ENCODE measurements at places on chromosomes 12 and 14.

DNA sequence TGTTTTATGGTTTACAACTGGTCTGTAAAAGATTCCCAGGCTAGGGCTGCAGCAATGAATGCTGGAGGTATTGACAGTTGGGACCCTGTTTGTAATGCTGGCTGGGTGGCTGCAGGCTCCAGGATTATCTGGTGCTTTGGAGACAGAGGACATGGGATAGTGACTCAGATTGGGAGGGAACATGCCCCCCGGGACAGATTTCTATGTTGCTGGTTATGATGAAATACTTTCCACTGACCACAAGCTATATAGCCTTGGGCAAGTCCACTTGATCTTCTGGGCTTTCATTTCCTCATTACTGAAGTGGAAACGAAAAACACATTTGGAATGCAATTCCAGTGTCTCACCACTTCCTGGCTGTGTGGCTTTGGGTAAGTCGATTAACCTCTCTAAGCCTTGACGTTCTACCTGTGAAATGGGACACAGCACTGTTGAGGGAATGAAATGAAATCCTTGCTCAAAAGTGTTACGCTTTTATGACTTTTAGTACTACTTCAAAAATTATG lies 6.3 kb upstream of the TPCN1 start:
- no peak overlapping the region for H3K27ac ChIP-seq
- H3K4me1 ChIP-seq: no peaks in the 10 kb centered on the region
- no peak for DNase-seq
- H3K36me3 ChIP-seq: no peaks in the 10 kb centered on the region
- no peaks in the 10 kb centered on the region for H3K27me3 ChIP-seq

DNA sequence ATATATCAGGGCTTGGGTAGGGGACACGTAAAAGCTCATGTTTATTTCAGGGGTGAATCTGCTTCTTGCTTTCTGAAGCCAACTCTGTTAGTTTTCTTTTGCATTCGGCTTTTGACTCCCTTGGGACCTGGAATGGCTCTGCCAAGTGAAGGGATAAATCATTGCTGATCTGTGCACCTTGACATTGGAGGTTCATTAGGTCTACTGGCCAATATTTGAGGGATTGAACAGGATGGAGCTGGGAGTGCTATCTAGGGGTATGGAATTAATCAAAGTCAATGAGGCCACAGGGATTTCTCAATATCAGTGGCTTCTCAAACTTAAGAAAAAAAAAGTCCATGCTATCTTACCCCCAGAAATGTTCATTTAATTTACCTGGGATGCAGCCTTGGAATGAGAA lies 203.5 kb upstream of the RMST start:
- H3K27ac ChIP-seq: no peak overlapping the region
- no peaks in the 10 kb centered on the region for H3K36me3 ChIP-seq
- no peaks in the 10 kb centered on the region for H3K27me3 ChIP-seq
- no peak overlapping the region for H3K4me3 ChIP-seq
- no peaks in the 10 kb centered on the region for H3K4me1 ChIP-seq

- H3K27me3 ChIP-seq: no peaks in the 10 kb centered on the region
- no peak overlapping the region for H3K4me3 ChIP-seq
- no peak for DNase-seq
- H3K36me3 ChIP-seq: no peaks in the 10 kb centered on the region
- no peak overlapping the region for H3K27ac ChIP-seq
Observed at GRCh38 chr12:52837781-52838608, 3.9 kb upstream of the KRT79 start.

- no peak overlapping the region for H3K27ac ChIP-seq
- H3K27me3 ChIP-seq: no peaks in the 10 kb centered on the region
- no peaks in the 10 kb centered on the region for H3K4me1 ChIP-seq
Observed at GRCh38 chr14:92655419-92656201, 92.8 kb downstream of the LGMN start.

- H3K27ac ChIP-seq: no peak overlapping the region
- no peak for DNase-seq
Observed at GRCh38 chr14:35331605-35332516, 39.7 kb downstream of the PSMA6 start.

DNA sequence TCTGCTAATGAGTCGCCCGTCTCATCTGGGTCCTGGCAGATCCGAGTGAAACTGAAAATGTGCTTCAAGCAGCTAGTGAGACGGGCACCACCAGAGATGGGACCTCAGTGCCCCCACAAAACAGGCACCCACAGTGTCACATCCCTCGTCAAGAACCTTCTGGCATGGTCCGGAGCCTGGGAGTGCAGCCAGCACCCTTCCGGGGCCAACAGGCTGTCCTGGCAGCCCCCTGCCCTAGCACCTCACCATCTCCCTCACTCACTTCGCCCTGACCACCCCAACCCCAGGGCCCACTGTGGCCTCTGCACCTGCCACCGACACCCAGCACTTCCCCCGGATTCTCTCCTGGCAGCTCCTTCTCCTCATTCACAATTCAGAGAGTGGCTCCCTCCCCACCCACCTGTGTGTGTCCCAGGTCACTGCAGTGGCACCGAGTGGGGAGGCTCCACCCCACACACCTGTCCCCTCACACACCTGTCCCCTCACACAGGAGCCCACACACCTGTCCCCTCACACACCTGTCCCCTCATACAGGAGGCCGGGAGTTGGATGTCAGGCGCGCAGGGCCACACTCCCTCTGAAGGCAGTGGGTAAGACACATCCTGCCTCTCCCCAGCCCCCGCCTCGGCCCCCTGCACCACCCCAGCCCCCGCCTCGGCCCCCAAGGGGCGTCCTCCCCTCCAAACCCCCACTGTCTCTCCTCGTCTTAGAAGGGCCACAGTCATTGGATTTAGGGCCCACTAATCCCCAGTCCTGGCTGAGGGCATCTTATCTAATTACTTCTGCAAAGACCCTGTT lies 7.9 kb downstream of the GALNT9 start:
- peaks cover 22% of the 10 kb centered on the region for H3K27me3 ChIP-seq
- no peak overlapping the region for H3K27ac ChIP-seq
- no peak overlapping the region for H3K4me3 ChIP-seq
- DNase-seq: no peak
- H3K36me3 ChIP-seq: no peaks in the 10 kb centered on the region
- H3K4me1 ChIP-seq: no peaks in the 10 kb centered on the region

DNA sequence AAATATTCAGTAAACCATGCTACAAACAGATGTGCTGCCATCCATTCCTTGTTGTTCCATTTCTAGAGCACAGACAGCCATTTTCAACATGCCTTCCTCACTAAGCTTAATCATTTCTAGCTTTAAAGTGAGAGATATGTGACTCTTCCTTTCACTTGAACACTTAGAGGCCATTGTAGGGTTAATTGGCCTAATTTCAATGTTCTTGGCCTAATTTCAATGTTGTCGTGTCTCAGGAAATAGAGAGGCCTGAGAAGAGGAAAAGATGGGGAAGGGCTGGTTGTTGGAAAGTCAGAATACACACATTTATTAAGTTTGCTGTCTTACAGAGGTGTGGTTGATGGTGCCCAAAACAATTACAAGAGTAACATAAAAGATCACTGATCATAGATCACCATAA lies 435.1 kb downstream of the ZFP36L1 start:
- no peaks in the 10 kb centered on the region for H3K27me3 ChIP-seq
- no peak overlapping the region for H3K4me3 ChIP-seq

DNA sequence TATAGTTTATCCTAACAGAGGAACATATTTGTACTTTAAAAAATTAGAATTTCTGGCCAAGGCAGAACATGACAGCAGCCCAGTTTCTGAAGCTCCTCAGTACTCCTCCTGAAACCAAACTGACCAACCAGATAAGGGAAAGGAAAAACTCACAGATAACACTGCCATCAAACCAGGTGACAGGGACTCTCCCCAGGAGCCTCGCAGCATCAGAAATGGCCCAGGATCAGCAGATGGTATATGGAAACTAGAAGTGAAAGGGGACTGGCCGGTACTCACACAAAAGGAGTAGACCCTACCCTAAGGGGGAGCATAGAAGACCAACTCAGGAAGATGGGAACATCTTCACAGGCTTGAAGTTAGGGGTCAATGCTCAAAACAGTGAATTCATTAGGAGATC lies 22.0 kb downstream of the GALC start:
- H3K27ac ChIP-seq: no peak overlapping the region
- H3K36me3 ChIP-seq: no peaks in the 10 kb centered on the region
- no peaks in the 10 kb centered on the region for H3K27me3 ChIP-seq
- H3K4me1 ChIP-seq: no peaks in the 10 kb centered on the region

DNA sequence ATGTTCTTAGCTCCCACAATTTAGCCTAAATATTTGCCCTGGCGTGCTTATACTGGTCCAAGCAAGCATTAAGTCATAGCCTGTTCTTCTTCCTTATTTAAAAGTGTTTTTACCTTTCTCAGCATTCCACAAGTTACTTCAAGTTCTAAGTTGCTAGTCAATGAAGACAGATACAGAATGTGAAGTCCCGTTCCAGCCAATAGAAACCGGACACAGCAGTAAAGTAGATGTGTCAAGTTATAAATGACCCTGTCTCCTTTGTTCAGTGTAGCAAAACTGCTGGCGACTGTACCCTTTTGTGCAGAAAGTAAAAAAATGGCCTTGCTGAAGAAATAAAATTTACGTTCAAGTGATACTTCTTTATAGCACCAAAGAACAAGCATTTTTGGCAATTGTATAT lies 3.9 kb downstream of the SNAPC1 start:
- H3K4me1 ChIP-seq: peaks cover 6% of the 10 kb centered on the region
- no peaks in the 10 kb centered on the region for H3K27me3 ChIP-seq
- no peak for DNase-seq
- H3K27ac ChIP-seq: no peak overlapping the region
- no peak overlapping the region for H3K4me3 ChIP-seq

- peaks cover 11% of the 10 kb centered on the region for H3K4me1 ChIP-seq
- H3K27ac ChIP-seq: no peak overlapping the region
- no peak for DNase-seq
Observed at GRCh38 chr14:81363746-81364378, 36.3 kb downstream of the STON2 start.

DNA sequence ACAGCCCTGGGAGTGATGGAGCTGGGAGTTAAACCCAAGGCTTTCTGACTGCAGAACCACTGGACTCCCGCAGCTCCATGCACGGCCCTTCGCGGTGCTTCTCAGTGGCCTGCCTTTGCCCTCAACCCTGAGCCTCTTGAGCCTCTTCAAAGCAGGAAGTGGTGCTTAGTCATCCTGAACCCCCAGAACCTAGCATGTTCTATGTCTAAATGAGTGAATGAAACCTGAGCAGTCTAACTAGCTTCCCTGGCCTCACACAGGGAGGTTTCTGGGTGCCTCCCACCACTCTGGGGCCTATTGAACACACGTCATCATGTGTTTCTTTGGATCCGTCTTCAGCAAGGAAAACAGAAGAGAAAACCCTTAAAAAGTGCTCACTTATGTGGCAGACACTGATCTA lies 117.9 kb upstream of the SFSWAP start:
- H3K4me3 ChIP-seq: no peak overlapping the region
- DNase-seq: no peak
- H3K4me1 ChIP-seq: peaks cover 6% of the 10 kb centered on the region
- H3K27ac ChIP-seq: no peak overlapping the region

DNA sequence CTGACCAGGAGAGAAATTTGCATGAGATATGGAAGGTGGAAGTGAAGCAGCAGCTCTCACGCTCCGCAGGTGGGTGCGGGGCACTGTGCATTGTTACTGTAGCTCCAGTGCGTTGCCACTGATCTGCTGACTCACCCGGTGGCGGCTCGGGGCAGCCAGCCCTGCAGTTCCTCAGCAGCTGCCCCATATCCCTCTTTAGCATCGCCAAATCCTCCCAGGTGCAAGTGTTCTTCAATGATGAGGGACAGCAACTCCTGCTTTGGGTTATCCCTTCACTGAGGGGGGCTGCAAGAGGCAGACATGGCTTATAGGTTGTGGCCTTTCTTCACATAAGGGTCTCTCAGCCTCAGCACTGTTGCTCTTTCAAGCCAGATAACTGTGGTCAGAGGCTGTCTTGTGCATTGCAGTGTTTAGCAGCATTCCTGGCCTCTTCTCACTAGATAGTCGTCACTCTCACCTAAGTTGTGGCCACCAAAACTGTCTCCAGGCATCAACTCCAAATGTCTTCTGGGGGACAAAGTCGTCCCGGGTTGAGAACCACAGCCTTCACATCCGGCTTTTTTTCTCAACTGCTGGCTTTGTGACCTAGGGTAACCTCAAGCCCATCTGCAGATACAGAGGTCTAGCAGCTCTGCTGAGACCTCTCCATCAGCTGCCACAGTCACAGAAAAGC lies 180.8 kb downstream of the EFCAB11 start:
- peaks cover 12% of the 10 kb centered on the region for H3K4me1 ChIP-seq
- H3K4me3 ChIP-seq: no peak overlapping the region
- H3K36me3 ChIP-seq: no peaks in the 10 kb centered on the region
- peak overlapping the region; percentile 61 for H3K27ac ChIP-seq

DNA sequence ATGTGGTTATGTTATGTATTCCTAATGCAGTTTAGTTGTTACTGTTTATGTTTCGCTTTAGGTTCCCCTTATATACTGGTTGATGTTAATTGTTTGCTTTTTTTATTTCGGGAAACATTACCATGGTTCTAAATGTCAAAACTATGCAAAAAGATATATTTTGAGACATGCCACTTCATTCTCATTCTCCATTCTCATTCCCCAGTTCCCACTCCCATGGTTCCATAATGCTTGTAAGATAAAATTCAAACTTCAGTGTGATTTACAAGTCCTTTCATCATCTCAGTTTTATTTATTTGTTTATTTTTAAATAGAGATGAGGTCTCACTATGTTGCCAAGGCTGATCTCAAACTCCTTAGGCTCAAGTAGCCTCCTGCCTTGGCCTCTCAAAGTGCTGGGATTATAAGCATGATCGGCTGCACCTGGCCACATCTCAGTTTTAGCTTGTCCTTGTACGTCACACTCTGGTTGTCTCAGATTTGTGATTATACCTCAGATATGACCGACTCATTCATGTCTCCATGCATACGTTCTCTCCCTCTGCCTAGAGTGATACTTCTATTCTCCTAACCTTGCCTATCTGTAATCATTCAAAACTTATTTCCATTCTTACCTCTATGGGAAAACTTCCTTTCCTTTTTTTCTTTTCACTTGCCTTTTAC lies 407.8 kb upstream of the RGS6 start:
- H3K27ac ChIP-seq: no peak overlapping the region
- H3K4me3 ChIP-seq: no peak overlapping the region
- H3K4me1 ChIP-seq: no peaks in the 10 kb centered on the region

DNA sequence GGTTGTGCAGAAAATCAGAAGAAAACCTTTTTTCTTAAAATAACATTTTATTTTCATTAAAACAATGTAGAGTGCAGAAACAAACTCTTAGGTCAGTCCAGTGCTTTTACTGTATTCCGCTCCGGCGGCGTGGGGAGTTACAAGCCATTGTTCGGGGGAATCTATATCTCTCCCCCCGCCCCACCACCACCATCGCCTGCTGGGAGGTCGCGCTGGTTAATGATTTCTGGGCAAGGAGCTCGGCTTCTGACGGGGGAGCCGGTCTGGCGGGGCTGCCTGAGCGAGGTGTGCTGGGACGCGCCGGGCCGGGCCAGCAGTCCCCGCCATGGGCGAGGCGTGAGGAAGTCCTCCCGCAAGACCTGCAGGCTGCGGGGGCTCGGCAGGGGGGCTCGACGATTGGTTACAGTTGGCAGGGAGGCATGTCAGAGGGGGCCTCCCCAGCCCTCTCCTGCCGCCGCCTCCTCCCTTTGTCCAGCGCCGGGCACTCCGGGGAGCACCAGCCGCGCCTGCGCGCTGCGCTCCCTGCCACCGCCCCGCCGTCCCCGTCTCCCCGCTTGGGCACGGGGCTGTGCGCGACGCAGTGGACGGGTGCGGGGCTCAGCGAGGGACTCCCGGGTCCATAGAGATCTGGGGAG lies 1.0 kb upstream of the DUSP6 start:
- H3K27me3 ChIP-seq: peaks cover 57% of the 10 kb centered on the region
- H3K27ac ChIP-seq: peak overlapping the region; percentile 82
- no peak for DNase-seq
- no peaks in the 10 kb centered on the region for H3K36me3 ChIP-seq
- H3K4me1 ChIP-seq: peaks cover 19% of the 10 kb centered on the region
